ENCODE measurements at places on chromosomes 5 and 9.

GRCh38 chr5:103693517-103693916, 130.9 kb upstream of the NUDT12 start:
- DNase-seq, result no peak

- no peak for DNase-seq
These were observed 144.3 kb downstream of the ACTBL2 start for GRCh38 chr5:57338068-57338867.

- DNase-seq, result no peak
These were observed 140.9 kb downstream of the PAX5 start for GRCh38 chr9:36893184-36893583.

- DNase-seq, result no peak
These were observed 6.2 kb downstream of the IRF1 start for GRCh38 chr5:132484391-132484725.

DNA sequence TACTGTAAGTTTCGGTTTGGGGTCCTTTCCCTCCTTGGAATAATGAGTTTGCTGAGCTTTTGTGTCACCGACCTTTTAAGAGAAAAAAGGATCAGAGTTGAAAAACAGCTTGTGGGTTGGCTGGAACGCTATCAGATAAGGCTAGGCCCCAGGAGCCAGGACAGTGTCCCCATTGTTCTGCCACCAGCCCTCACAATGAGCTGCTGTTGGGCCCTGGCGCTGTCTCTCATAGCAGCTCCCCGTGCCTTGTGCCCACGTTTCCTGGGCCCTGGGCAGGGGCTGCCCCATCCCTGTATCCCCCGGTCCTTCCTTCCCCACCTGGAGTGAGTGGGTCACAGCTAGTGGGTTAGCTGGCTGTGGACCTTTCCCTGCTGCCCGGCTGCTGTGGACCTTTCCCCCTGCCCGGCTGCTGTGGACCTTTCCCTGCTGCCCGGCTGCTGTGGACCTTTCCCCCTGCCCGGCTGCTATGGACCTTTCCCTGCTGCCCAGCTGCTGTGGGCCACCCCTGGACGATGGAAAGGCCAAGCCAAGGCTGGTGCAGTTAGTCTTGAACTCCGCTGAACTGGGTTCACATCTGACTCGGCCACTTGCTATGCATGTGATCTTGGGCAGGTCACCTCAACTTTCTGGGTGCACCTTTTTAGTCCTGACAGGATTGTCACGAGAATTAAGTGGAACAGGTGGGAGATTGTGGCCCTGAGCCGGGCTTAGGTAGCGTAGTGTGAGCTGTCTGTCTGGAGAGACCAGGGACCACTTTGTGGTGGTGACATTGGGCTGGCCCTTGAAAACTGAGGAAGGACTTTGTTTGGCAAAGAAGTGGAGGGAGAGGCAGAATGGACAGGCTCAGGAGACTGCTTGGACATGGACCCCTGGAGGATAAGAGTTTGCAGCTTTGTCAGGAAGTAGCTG, 99.5 kb downstream of the DAB2IP start:
- DNase-seq, result no peak

- DNase-seq, result no peak
These were observed 93.9 kb downstream of the SNX18 start for GRCh38 chr5:54611290-54611951.

GRCh38 chr5:87499478-87500410, 87.0 kb upstream of the CCNH start:
- DNase-seq, result no peak

- no peak for DNase-seq
These were observed 220.4 kb upstream of the IZUMO3 start for GRCh38 chr9:24766081-24766480.

- no peak for DNase-seq
These were observed 224.6 kb downstream of the PLK2 start for GRCh38 chr5:58235299-58235698.

- DNase-seq, result no peak
These were observed 410.3 kb upstream of the SLC24A2 start for GRCh38 chr9:20199111-20199510.

- DNase-seq, result no peak
These were observed 2.8 kb downstream of the NR3C1 start for GRCh38 chr5:143400541-143401226.

DNA sequence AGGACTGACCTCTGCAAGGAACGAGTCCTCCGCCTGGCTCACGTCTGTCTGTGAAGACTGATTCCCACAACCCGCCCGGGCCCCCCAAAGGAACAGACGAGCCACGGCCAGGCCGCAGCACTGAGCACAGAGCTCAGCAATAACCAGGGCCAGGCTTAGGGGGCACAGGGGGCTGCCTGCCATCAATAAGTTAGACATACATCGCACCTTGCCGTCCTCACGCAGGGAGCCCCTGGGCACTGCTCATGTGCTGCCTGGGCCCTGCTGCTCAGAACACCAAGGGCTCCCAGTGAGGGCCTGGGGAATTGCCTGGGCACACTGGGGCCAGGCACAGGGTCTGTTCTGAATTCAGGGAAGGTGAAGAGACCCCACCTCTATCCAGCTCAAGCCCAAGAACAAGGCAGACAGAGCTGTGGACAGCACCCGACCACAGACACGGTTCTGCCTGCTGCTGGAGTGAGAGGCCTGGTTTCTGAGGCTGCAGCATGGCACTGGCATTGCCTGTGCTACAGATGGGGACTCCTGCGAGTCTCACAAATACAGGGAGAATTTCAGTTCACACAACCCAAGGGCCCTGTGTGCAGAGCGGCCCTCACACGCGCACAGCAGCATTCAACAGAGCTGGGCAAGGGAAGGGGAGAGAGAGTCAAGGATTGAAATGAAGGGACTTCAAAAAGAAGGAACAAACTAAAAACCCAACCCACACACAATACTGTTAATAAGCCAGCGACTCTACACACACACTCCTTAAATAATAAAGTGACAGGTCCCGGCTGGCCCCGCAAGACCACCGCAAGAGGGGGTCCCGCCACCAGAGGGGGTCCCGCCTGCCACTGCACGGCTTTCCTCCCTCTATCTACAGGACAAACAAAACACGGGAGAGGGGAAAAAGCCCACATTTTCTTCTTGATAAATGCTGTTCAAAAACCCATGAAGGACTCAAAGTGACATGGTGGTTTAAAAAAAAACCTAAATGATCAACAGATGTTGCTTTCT, 32.0 kb downstream of the PRRT1B start:
- DNase-seq, result no peak

- no peak for DNase-seq
These were observed 177.2 kb downstream of the PCSK5 start for GRCh38 chr9:76067696-76068095.

DNA sequence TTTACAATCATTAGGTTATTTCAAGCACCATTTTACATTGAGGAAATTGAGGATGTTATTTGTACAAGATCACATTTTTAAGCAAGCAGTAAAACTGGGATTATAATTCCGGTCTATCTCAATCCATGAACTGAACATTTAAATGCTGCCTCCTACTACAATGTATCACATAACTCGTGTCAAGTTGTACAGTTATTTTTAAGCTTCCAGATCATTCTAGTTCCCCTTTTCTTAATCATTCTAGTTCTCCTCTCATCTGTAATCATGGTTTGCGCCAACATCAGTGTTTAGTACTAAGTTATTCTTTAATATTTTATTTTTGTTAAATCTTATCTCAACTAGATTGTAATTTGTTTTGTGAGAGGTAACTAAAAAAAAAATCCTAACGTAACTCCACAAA, 2.4 kb upstream of the UHRF2 start:
- no peak for DNase-seq

DNA sequence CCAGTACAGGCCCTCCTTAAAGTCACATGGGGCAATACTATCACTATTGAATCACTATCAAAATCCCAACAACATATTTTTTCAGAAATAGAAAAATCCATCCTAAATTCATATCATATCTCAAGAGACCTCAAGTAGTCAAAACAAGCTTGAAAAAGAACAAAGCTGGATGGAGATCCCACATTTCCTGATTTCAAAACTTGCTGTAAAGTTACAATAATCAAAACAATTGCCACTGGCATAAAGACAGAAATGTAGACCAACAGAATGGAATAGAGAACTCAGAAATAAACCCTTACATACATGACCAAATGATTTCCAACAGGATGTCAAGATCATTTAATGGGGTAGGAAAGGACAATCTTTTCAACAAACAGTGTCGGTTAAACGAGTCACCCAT, 41.3 kb upstream of the CDKN2AIPNL start:
- DNase-seq, result no peak

GRCh38 chr9:130927995-130928900, 10.8 kb downstream of the FIBCD1 start:
- no peak for DNase-seq

- no peak for DNase-seq
These were observed 150.2 kb downstream of the TTLL11 start for GRCh38 chr9:121942866-121943382.

GRCh38 chr9:83043597-83043996, 19.3 kb downstream of the RASEF start:
- no peak for DNase-seq

DNA sequence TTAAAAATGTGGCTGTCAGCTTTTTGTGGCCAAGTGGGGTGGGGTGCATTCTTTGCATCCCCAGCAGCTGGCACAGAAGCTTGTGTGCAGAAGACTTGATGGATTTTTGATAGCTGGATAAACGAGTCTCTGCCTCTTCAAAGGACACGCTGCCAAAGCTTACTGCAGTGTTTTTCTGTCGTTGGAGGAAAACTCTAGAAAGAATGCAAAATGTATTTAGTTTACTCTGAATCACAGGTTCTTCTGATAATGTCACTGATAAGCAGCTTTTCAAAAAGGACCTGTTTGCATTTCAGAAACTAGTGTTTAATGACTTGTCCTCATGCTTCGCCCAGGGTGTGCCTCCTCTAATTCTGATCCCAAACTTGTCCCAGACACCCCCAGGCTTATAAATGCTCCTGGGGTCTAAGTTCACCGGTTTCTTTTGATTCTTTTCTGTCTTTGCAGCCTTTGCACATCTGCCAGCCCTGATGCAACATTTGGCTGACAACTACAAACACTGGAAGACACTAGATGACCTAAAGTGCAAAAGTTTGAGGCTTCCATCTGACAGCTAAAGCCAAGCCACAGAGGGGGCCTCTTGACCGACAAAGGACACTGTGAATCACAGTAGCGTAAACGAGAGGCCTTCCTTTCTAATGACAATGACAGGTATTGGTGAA, 66.0 kb downstream of the WDR41 start:
- DNase-seq, result no peak

GRCh38 chr5:14396066-14396465, 185.5 kb upstream of the OTULINL start:
- DNase-seq, result no peak
